ENCODE measurements at places on chromosomes 7 and 10. TPM values are rescaled to one million over a fixed set of nuclear protein-coding genes. Genes with fewer than 3 reads are reported as not detected.
A peak's percentile ranks its signal among the peaks of the same experiment; 100 is the strongest.

FGFR2 gene
- 23.3 TPM for total RNA-seq

AZGP1 gene
- total RNA-seq = 0.87 TPM

DNA sequence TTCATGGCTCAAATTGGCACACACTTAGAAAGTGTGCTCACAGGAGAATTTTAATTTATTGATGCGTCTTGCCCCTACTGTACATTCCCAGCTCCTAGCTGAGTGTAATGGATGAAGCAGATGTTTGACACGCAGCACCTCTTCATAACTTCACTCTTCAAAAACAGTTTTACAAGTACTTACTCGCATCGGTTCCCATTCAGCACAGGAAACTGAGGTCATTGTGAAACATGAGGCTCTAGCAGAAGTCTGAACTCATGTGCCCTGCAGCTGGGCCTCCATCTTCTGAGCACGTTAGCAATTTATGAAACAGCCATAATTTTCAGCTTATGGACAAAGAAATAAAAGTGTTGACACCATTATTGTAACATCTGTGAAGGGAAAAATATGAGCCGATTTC is 558.9 kb upstream of the MGMT start:
- no peak for ATAC-seq

DNA sequence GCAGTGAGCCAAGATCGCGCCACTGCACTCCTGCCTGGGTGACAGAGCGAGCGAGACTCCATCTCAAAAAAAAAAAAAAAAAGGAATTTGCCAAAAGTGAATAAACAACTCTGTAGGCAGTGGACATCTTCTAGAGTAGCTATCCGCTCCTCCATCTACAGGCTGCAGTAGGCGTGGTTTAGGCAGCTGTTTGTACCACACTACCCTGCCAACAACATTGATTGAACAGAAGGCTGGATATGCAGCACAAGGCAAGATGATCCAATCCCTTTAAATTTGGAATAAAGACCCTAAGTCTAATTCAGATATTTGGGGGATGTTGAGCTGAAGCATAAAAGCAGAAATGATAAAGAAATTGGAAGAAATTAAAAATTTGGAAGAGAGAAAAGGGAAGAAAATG is 141.6 kb downstream of the TES start:
- ATAC-seq = no peak

GRCh38 chr10:119834188-119834587 is 38.5 kb downstream of the MCMBP start:
- no peak for ATAC-seq

GRCh38 chr7:155424301-155425010 is 33.5 kb upstream of the EN2 start:
- no peak for ATAC-seq

DNA sequence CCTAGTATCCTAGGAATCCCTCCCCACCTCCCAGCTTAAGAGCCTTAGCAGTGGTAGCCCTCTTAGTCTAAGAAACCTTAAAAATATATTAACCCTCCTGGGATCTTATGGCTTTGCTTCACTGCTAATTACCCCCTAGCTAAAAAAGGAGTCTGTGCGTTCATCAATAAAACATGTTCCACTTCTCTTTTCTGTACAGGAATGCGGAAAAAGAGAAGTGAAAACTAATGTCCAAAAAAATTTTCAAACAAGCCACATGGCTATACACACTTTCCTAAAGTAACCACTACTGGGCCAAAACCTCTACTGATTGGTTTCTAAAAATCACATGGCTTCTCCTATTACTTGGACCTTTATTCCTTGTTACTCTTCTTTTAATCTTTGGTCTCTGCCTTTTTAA is 667.1 kb upstream of the LRRTM3 start:
- ATAC-seq = no peak

DNA sequence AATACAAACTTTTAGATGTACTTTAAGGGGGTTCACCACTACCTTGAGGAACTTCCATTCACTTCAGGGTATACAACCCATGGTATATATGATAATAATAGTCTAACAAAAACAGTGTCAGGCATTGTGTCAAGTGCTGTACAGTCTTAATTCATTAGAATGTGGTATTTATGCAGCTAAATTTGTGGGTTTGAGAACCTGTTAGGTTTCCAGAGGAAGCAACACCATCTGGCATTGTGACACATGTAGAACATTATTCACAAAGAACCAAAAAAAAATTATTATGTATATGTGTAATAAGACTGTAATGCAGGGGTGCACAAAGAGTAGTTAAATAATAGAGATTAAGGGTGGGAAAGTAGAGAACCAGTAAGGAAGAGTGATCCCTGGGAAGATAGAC is 26.3 kb downstream of the TMEM60 start:
- peak; percentile 30 for ATAC-seq

DNA sequence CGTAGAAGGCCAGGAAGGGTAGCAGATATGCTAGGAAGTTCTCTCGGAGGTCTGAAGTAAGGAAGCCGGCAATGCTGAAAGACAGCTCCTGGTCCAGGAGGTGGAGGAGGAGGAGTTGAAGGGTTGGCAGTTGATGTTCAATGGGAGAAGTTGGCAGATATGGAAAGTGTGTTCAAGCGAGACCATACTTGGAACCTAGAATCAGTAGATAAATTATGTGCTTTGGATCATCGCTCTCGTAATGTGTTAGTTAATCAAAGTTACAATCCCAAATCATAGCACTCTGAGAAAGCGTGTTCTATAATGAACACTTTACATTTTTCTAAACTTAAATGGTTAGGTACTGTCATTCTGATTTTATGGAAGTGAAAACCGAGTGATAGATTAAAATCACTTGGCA is 152.9 kb downstream of the CELF2 start:
- ATAC-seq = no peak

DNA sequence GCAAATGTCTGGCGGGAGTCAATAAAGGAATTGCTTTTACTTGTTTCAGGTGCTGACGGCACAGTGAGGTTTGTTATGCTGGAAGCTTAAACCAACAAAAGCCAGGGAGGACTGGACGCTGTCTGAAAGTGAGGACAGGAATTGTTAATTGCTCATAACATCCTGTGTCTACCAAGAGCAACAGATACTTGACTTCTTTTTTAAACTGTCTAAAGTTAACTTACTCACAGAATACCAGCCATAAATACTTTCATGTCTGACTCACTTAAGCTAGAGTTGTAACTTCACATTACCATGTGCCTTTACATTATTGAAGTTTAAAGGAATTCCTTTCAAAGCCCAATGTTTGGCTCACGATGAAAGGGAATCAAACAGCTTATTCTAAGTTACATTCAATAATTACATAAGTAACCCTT is 252.7 kb upstream of the SHH start:
- peak; percentile 19 for ATAC-seq

All from motor neuron (in vitro differentiated cells).